ENCODE measurements at places on chromosomes 1 and 21.

GRCh38 chr1:34478515-34479076, 276.3 kb upstream of the GJB5 start:
- no peak for DNase-seq

GRCh38 chr1:114585231-114585630, 3.8 kb upstream of the BCAS2 start:
- no peak for DNase-seq

GRCh38 chr1:109466125-109466451, 258 bp upstream of the SYPL2 start:
- DNase-seq: no peak

GRCh38 chr21:42676808-42677207, 23.4 kb downstream of the PDE9A start:
- DNase-seq: no peak

- DNase-seq: no peak
Measured at GRCh38 chr1:215665215-215665614, 98.1 kb downstream of the KCTD3 start.

GRCh38 chr1:89607156-89607555, 25.8 kb upstream of the LRRC8C start:
- no peak for DNase-seq

DNA sequence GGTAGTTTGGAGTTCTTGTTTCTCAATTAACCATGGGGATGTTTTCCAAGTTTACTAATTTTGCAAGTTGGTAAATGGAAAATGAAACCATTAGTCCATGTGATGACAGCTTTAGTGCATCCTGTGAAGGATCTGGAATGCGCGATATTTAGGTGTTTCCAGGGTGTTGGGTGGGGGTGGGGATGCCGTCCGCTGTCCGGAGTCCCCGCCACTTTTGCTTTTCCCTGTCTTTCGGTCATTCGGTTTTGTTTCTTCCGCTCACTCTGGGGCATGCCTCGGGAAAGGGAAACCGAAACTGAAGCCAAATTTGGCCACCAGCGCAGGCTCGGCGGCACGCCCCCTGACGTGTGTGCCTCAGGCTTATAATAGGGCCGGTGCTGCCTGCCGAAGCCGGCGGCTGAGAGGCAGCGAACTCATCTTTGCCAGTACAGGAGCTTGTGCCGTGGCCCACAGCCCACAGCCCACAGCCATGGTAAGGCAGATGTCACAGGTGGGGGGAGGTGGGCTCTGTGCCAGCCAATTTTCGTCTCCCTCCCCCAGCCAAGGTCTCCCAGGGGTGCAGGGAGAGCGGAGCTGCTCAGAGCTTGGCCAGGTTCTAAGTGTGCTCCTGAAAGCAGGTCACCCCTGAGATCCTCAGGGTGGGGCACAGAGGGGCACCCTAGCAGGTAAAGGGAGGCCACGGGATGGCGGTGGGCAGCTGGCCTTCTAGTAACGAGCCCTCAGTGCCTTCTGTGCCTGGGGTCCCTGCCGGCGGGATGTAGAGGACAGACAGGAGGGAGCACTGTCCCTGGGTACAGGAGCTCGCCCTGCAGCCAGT, at the start of gene ISG15:
TSS of gene ISG15 (plus strand) at position 393 of the 817 bp plus-strand sequence. CDS start at position 470, 77 bp downstream.
- peak; percentile 85 for DNase-seq

DNA sequence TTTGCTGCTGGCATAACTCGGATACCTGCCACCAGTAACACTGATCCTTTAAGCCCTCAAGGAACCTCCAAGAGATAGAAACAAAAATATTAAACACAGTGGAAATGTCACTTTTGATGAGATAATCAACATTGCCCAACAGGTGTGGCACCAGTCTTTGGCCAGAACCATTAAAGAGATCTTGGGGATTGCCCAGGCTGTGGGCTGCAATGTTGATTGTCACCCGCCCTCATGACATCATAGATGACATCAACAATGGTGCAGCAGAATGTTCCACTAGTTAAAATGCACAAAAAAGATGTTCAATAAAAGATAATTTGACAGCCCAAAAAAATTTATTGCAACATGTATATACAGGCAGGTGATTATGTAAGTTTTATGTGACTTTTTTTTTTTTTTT, 20.2 kb upstream of the ZMYM1 start:
- no peak for DNase-seq

DNA sequence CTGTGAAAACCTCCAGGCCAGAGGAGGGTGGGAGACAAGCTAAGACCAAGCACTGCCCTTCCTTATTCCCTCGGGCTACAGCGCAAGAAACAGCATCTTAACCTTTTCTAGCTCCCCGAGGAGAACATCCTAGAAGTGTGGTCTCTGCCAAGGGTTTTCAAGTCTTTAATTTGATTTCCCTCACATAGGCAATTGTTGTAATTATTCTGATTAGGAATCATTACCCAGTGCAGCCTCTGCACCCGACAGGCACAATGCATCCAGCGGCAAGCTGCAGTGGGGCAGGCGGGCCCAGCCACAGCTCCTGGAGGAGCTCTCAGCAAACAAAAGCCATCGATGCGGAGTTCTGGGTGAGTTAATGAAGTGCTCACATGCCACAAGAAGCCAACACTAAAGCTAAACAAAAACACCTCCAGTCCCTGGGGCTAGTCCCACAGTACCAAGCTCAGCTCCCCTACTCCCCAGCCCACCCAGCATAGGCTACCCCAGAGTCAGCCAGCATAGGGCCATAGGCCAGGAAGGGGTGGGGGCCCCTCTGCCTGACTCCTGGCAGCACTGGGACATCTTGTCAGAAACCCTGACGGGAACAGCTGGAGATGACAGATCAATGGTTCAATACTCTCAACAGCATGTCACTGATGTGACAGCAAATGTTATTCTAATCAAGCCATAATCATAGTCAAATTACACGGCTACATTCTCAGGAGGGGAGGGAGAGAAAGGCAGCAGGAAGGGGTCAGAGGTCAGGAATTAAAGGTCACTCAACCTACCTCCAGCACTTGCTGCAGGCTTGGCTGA, 42.5 kb downstream of the ERI3 start:
- no peak for DNase-seq

GRCh38 chr21:15151385-15152103, 86.7 kb upstream of the NRIP1 start:
- no peak for DNase-seq

DNA sequence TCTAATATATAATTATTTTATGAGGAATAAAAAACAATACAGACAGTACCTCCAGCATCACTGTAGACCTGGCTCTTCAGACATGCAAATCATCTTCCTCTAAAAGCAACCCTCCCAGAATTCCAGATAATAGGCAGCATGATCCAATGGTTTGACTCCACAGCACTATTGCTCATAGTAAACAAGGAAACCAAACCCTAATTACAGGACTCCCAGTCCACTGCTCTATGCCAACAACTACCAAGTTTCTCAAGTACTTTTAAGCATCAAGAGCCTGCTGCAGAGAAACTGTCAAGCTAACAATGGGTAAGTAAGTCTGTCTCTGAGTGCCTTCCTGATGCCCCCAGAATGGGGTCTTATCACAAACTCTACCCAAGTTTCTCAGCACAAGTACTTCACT, 57.2 kb downstream of the EYA3 start:
- DNase-seq: no peak

DNA sequence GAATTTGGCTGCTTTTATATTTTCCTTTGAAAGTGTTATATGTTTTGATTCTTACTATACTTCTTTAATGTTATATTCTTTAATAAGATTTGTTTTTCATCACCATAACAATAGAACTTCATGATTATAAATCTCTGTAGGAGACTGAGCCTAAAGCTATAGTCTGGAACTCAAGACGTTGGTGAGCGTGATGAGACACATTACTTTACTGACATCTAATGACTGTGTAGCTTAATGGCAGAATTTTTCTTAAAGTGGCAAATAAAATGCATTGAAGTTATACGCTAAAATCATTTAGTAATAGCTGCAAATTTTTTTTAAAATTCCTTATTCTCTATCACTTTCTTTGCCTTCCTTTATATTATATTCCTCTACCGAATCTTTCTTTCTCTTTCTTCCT, 56.1 kb upstream of the HAO2 start:
- DNase-seq: no peak

- no peak for DNase-seq
Measured at GRCh38 chr1:18037651-18038050, 69.9 kb upstream of the IGSF21 start.

DNA sequence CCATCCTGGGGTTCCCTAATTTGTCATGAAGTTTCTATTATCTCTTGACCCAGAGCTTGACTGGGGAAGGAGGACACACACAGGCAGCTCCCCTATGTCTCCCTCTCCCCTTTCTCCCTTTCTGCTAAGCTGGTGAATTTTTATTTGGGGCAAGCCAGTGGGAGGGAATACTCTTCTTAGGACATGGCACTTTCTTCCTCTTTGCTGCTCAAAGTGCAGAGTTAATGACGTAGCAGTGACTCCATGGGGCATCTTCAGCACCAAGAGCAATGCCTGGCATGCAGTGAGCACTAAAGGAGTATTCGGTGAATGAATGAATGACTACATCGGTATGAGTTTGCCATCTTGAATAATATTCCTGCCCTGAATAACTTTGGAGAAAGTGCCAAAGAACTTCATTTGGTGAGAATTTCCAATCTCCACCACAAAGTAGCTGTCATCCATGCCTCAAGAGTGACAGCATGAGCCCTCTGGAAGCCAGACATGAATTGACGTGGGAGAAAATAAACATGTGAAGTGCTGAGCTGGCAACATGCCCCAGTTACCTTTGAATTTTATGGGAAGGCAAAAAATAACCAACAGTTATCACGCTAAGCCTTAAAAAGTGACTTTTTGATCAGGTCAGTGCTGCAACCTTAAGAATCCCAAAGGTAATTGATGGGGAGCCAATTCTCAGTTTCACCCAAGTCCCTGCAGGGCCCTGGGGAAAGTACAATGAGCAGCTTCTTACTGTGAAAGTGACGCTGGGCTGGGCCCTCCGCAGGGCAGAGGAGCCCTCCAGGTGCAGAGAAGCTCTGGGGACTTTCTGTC, 22.1 kb upstream of the ATF3 start:
- no peak for DNase-seq

DNA sequence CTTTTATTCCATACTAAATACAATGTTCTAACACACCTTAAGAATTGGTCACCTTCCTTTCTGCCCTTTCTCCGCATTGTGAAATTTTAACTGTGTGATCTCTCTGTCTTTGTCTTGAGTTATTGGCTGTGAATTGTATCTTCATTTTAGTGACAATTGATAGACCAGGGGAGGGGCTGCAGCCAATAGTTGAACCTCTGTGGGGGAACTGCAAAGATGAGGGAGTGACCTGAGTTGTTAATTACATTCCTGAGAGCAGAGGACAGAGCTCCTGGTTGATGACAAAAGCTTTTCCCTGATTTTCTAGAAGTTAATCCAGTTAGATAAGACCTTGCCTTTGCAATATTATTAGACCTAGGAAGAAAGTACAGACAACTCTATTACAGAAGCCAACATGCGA, 1535.7 kb downstream of the BRINP3 start:
- DNase-seq: no peak

DNA sequence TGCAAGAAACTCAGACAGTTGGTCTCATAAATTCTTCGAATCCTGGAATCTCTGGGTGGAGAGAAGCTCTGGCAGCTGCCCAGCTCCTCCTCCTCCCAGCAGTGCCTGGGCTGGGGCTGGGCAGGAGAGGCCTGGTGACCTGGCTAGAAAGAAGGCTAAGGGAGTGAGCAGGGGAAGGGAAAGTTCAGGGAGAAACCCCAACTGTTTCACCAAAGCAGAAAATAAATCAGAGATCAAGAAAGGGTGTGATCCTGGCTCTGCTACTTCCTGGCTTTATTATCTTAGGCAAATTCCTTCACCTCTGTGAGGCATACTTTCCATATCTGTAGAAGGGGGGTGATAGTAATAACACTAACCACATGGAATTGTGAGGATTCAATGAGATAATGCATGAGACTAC, 8.8 kb upstream of the COL16A1 start:
- no peak for DNase-seq

DNA sequence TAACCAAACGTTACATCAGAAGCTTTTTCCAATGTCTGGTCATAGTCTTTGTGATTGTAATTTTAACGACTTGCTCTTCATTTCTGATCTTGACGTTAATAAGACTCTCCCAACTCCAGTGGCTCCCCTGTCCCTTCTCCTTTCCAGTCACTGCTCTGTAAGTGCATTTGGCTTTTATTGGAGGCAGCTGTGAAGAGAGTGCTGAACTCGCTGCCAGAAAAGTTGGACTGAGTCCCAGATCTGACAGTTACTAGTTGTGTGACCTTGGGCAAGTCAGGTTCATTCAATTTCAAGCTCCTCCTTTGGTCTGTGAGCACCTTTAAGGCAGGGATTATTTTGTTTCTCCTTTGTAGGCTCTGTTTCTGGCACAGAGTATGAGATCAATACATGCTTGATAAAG, 109.6 kb upstream of the TSPAN2 start:
- DNase-seq: no peak

- DNase-seq: no peak
Measured at GRCh38 chr1:6519491-6519934, 28.0 kb upstream of the PLEKHG5 start.

DNA sequence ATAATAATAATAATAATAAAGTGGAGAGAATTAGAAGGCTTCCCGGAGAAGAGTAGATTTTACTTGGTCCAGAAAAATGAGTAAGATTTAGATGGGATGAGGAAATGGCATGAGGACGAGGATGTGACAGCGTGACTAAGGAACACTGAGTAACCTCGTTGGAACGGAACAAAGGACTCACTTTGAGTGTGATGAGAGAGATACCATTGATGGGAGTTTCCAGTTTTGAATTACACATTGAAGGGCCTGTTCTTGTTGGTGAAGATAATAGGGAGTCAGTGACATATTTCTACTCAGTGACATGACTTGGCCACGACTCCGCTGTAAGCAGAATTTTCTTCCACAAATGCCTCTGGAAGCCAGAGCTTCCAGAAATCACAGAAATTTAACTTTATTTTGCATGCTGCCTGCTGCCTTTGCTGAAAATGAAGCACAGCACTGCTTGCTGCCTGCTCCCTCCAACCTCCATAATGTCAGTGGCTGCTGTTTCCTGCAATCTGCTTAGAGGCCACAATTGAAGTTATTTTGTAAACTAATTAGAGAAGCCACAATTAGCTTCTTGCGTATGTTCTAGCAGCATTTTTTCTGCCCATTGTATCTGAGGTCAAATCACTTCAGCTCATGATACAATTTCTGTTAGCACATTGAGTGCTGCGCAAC, 33.7 kb upstream of the FBXO28 start:
- no peak for DNase-seq

GRCh38 chr1:234638832-234639799, 29.1 kb upstream of the IRF2BP2 start:
- no peak for DNase-seq

- DNase-seq: no peak
Measured at GRCh38 chr21:20591284-20591683, 406.9 kb upstream of the NCAM2 start.

DNA sequence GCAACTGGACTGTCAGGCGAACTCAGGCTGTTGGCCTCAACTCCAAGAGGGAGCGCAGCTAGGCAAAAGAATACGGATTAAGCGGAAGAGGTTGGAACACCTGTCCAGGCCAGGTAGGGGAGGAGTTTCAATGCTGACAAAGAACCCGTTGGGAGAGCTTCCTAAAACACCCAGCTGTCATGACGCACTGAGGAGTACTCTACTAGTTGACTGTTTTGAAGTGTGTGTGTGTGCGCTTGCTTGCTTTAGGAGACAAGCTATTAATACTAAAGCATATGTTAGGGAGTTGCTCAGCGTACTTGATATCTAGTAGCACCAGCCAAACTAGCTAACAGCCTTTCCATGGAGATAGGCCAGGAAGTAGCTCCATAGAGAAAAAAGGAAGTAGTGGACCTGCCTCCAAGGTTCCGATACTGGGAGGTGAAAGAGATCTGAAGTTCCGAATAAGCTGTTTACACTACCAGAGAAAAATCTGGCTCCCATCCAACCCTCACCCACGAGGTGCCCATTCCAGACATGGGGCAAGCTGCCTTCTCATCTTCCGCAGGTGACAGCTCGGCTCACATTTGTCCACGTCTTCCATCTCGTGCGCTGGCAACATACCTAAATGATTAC, 974 bp upstream of the FNBP1L start:
- DNase-seq: no peak
